Hindlimb muscle (tissue), 1 donor: ENCODE measurements at places on chromosomes 1 and 21. TPM values are rescaled to one million over a fixed set of nuclear protein-coding genes. Genes with fewer than 3 reads are reported as not detected.

GRCh38 chr21:28916150-28916893 lies 76.4 kb downstream of the LTN1 start:
- DNase-seq: no peak

DNA sequence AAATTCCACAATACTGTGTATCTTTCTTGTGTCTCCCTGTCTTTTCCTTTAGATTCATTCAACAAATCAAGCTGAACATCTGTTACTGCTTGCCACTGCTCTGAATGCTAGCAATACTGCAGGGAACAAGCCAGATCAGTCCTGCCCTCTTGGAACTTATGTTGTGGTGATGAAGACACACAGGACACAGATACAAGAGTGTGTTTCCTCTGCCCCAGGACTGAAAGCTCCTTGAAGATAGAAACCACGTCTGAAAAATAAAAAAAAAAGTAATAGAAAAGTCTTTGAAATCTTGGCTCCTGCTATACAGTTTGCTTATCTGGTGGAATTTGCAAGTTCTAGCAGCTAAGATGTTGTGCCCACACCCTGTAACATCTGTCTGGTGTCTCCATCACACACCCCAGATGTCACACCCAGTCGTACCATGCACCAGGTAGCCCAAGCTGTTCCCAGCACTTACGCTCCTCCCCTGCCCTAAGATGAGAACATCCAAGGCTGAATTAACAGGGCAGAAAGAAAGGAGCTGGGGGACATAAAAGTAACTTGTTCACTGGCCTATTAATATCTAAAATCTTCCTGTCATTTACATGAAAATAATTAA lies 80.2 kb upstream of the GALNT2 start:
- DNase-seq: no peak

DNA sequence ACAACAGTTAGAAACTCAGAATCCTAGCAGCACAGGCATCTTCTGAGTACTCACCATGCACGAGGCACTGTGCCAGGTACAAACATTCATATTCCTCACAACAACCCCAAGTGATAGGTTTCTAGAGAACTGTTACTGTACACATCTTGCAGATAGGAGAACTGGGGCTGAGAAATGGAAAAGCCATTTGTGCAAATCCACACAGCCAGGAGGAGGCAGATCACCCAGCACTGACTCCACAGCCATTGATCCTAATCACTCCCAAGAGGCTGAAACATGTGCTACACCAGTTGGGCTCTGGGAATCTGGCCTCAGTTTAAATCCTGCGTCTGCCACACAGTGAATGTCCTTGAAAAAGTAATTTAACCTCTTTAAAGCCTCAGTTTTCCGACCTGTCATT lies 151.0 kb downstream of the ST6GALNAC5 start:
- no peak for DNase-seq

GRCh38 chr1:234503193-234504050 lies 24.4 kb upstream of the TARBP1 start:
- no peak for DNase-seq

GRCh38 chr1:54480525-54480848 lies 67.5 kb upstream of the ACOT11 start:
- no peak for DNase-seq

- no peak for DNase-seq
Measured at GRCh38 chr1:107687849-107688753, 276.9 kb downstream of the VAV3 start.

GRCh38 chr1:20172033-20172590 lies 13.8 kb upstream of the UBXN10 start:
- DNase-seq: no peak

GRCh38 chr1:192973202-192973601 lies 86.0 kb downstream of the UCHL5 start:
- DNase-seq: no peak

DNA sequence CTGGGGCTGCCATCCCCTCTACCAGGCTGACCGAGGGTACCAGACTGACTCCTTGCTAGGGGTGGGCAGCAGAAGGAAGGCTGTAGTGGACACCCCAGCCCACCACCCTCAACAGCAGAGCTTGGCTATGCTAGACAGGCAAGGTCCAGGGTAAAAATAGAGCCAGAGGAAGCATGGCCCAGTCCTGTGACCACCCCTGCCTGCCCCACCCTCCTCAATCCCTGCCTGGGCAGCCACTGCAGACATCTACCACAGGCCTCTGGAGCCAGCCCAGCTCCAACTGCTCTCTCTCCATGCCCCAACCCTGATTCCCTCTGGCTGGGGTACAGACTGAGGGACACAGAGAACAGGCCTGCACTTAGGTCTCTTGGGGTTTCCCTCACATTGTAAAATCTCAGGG lies 1.7 kb downstream of the S100A1 start:
- no peak for DNase-seq

DNA sequence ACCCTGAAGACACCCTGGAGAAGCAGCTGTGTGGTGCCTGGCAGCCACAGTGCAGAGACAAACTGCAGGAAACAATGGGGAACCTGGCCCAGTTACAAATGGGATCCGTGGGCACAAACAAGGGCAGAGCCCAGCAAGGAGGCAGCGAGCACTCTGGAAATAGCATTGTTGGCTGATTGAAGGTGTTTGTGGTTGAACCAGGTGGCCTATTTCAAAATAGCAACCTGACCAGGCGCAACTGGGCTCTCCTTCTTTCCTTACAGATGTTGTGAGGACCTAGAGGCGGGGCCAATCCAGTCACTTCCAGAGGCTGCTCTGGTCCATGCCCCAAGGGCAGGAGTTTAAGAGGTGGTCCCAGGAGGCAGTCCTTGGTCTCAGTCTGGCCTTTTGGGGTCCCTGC lies 21.7 kb upstream of the ZBTB21 start:
- no peak for DNase-seq

The CALML6 gene
- 211 TPM for polyA plus RNA-seq

The NUP210L gene
- polyA plus RNA-seq: not detected

The PDE4B gene
- 18.0 TPM for polyA plus RNA-seq

The CR1 gene
- 0.93 TPM for polyA plus RNA-seq

The ETV3L gene
- polyA plus RNA-seq: not detected
